ENCODE measurements at places on chromosomes 11 and 22.

DNA sequence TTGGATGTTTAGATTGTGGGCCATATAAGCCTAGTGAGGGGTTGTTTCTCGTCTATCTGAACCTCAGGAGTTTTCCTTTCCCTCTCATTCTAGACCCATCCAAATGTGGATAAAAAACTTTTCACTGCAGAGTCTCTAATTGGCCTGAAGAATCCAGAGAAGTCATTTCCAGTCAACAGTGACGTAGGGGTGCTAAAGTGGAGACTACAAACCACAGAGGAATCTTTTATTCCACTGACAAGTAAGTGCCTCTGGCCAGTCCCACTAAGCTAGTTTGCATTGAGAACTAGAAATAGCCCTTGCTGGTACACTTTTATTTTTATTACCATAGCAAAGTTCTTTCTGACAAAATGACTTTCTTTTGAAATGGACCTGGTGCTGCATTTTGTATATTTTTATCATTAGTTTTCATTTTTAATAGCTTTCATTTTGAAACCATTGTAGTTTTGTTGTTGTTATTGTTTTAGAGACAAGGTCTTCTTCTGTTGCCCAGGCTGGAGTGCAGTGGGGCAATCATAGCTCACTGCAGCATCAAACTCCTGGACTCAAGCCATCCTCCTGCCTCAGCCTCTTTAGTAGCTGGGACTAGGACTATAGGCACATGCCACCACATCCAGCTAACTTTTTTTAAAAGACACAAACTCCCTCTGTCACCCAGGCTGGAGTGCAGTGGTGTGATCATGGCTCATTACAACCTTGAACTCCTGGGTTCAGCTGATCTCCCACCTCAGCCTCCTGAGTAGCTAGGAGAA is 14.6 kb upstream of the PHLDB1 start:
- no peak for ATAC-seq

GRCh38 chr22:50112151-50113118 is 22.6 kb downstream of the MOV10L1 start:
- ATAC-seq = peak; percentile 70

DNA sequence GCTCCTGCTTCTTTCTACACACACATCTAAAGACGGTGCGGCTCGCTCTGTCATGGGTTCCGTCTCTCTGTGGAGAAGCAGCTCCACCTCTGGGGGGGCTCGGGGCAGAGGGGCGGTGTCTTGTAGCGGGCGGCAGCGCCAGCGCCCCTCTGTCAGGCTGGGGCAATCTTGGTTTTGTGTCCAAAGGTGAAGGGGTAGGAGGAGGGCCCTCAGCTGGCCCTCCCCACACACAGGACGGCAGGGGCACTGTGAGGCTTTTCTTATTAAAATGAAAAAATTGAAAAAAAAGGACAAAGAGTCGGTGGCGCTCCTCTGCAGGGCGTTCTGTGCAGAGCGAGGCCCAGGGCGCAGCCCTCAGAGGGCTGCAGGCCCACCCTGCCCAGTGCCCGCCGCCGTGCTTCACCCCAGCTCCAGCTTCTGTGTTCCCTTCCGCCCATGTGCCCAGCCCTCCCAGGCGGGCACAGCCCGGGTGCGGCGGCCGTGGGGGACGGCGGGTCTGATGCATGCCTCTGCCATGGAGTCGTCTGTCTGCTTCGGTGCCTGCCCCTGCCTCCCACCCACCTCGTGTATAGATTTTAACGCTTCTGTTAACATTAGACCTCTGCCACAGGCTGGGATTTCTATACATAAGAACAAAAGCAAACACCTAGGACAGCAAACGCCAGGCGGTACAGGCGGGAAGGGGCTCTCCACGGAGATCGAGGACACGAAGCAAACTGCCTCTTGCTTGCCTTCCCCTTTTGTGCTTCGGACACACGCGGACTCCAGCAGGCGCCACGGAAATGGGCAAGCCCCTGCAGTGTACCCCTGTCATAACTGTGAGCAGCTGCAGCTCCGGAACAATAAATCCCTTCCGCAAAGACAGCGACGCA is 24.5 kb downstream of the MOB2 start:
- no peak for ATAC-seq

- no peak for ATAC-seq
Measured at GRCh38 chr11:124193221-124194010, 10.3 kb downstream of the OR10D3 start.

DNA sequence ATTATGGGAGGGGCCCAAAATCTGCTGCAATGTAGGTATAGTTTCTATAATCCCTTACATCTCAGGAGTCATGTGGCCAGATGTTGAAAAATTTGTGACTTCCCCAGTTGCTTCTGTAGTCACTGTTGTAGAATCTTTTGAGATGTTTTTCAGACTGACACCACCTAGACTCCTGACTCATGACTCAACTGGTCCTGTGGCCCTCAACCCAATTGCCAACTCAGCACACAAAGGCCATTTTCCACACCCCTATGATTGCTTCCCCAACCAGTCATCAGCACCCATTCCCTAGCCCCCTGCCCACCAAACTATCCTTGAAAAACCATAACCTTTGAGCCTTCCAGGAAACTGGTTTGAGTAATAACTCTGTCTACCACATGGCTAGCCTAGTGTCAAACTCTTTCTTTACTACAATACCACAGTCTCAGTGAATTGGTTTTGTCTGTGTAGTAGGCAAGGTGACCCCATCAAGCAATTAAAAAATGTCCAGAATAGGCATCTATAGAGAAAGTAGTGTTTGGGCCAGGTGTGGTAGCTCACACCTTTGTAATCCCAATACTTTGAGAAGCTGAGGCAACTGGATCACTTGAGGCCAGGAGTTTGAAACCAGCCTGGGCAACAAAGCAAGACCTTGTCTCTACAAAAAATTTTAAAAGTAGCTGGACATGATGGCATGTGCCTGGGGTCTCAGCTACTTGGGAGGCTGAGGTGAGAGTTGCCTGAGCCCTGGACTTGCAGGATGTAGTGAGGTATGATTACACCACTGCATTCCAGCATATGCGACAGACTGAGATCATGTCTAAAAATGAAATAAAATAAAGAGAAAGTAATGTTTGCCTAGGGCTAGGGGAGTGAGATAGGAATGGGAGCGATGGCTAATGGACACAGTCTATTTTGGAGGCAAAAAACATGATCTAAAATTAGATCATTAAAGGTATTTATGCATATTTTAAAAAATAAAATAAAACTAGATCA is 24.1 kb upstream of the FEZ1 start:
- ATAC-seq = no peak

DNA sequence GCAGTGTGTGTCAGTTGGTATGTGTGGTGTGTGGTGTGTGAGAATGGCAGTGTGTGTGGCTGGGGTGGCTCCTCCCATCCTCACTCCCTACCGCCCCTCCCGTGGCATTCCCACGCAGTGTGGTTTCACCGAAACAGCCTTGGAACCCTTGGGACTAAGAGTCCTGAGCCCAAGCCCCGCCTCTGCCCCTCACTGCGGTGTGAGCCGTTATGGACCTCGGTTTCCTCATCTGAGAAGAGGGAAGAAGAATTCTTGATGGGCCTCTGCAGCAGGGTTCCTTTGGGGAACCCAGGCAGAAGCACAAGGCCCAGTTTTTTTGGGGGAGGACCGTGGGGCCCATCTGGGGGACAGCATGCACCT is 7.2 kb downstream of the UPK3A start:
- no peak for ATAC-seq

GRCh38 chr11:121884626-121885025 is 231.4 kb downstream of the BLID start:
- ATAC-seq = no peak

DNA sequence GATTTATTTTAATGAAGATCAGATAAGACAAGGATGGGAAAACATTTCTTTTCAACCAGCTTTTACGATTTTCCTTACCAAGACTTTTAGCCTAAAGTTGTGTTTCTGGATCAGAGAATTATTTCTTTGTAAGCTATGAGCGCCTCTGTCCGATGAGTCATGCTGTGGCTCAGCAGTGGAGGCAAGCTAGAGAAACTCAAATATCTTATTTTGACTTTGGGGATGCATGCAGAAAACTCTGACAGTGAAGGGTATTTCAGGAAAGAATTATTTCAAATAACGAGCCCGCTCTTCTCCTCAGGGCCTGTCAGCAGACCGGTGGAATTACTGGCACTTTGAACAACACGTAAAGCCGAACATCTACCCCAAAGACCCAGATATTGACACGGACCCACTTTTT is 77.9 kb upstream of the OR5AK2 start:
- no peak for ATAC-seq

GRCh38 chr11:122803306-122803705 is 35.0 kb upstream of the CRTAM start:
- peak; percentile 59 for ATAC-seq

GRCh38 chr22:28129319-28129962 is 210.4 kb upstream of the PITPNB start:
- no peak for ATAC-seq
